Hepatocyte (in vitro differentiated cells): ENCODE measurements at places on chromosomes 5 and 9.

DNA sequence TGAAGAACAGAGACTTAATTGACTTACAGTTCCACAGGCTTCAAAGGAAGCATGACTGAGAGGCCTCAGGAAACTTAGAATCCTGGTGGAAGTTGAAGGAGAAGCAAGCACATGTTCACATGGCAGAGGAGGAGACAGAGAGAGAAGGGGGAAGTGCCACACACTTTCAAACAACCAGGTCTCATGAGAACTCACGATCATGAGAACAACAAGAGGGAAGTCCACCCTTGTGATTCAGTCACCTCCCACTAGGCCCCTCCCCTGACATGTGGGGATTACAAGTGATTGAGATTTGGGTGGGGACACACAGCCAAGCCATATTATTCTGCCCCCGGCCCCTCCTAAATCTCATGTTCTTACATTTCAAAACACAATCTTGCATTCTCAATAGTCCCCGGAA, 19.5 kb downstream of the NR3C1 start:
- no peak for DNase-seq

GRCh38 chr5:74556631-74557595, 83.6 kb downstream of the ENC1 start:
- DNase-seq: no peak

- no peak for DNase-seq
Measured at GRCh38 chr5:144166696-144167095, 3.8 kb downstream of the YIPF5 start.

DNA sequence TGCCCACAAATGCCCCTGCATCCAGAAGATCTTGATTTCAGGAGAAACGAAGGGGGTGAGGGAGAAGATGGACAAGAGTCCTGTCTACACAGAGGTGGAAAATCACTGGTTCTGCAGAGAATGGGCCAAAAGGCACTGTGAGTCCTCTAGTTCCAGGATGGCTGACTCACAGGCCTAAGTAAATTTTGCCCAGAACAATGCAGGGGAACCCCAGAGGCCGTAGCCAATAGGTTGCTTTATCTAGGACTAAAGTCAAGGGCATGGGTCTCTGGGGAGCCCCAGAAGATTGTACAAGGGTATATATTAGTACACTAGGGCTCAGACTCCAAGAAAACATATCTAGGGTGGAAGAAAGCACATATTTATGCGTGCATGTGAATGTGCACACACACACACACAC, 98.0 kb downstream of the SLIT3 start:
- DNase-seq: no peak

- DNase-seq: peak; percentile 63
Measured at GRCh38 chr5:105101577-105101976, 1539.0 kb upstream of the NUDT12 start.

DNA sequence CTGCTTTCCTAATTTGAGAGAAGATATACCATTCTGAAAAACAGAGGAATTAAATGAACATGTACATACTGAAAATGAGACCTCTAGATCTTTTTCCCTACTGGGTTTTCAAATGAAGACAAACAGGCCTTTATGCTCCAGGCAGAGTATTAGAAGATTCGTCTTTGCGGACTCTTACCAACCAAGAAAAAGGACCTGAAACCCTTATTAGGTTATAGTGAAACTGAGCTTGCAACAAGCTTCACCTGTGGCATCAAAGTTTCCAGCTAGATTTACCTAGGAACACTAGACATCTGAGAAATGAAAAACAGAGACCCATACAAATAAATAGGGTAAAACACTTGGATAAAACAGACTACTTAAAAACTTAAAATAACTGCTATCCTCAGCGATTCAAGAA, 46.3 kb downstream of the SMIM15 start:
- DNase-seq: no peak

- no peak for DNase-seq
Measured at GRCh38 chr5:109611505-109611904, 78.2 kb upstream of the MAN2A1 start.

- no peak for DNase-seq
Measured at GRCh38 chr9:97856857-97857605, 4.0 kb downstream of the FOXE1 start.

DNA sequence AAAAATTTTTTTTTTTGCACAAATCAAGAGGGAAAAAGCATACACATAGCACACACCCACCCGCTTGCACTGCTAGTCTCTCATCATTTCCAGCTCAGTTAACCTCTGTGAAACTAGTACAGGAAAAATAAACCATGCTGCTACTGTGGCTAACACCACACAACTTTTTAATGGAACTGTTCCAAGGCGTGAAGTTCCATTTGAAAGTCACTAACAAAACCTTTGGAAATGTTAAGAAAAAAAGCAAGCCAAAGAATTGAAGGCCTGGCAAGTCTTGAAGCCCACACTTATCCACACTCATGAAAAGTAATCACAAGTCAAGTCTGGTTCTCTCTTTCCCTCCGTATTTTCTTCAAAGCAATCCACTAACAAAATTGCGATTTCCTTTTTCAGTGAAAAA, 116.3 kb downstream of the FANCC start:
- DNase-seq: no peak

- no peak for DNase-seq
Measured at GRCh38 chr9:7394002-7394774, 405.4 kb downstream of the DMAC1 start.

DNA sequence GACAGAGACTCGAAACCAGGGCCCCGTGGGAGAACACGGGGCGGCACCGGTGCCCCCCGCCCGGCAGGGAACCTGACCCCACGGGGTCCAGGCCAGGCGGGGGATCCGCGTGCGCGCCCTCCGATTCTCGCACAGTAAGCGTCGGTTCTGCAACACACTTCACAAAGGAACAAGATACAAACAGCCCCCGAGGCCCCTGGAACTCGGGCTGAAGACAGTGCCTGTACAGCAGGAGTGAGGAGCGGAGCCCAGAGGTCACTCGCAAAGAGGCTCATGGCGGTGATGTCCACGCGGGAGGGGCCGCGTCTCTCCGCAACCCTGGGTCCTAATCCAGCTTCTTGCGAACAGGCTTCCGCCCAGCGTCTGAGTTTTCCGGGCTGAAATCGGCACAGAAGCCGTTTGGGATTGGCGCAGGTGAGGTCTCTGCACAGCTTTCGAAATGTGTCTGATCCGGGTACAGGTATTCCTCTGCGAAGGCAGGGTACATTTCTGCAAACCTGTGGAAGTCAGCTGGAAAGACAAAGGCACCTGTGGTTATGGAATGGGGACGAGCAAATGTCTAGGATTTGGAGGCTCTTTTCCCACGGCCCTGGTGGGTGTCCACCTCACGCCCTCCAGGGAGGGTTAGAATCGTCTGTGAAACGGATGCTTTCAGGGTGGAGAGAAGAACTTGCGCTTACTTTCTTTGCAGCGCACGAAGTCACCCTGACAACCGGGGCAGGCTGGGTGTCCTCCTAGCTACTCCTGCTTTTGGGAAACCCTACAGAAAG, 18.3 kb upstream of the SLC6A3 start:
- no peak for DNase-seq
